Central memory CD8-positive, alpha-beta T cell (primary cell): ENCODE measurements at places on chromosomes 12 and 14.

DNA sequence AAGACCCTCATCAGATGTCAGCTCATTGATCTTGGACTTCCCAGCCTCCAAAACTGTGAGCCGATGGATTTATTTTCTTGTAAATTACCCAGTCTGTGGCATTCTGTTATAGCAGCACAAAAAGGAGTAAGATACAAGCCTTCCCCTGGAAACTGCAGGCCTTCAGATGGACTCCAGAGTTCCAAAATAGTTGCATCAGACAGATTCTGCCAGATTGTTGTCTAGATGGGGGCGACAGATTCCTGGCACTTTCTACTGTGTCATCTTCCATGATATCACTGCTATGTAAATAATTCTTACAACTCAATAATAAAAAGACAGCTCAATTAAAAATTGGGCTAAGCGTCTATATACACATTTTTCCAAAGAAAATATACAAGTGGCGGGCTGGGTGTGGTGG, 17.2 kb upstream of the MARK3 start:
- DNase-seq: no peak

DNA sequence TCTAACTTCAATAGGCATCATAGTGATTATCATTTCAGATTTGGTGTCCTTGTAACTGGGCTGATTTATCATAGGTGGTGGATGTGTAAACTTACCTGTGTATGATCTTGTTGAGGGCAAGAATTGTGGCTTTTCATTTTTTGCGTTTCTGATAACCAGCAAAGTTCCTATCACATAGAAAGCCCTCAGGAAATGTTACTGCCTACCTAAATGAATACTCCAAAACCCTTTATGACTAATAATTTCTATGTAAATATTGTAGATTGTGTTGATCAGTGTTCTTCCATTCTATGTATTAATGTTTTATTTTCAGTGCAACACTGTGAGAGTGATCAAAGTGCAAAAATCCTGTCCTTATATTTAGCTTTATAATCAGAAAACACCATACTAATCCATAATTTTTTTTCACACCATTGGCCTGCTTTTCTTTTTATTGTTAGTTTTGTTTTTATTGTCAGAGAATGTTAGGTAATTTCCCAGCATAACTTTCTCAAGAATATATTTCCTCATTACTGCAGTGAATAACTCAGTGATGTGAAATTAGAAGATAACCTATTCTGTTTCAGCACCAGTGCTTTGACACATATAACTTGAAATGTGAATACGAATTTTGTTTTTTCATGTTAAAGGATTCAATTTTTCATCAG, 94.1 kb downstream of the GPHN start:
- DNase-seq: no peak

GRCh38 chr12:45966486-45966885, 23.9 kb downstream of the SCAF11 start:
- DNase-seq: no peak

GRCh38 chr12:47828008-47828975, 8.6 kb upstream of the HDAC7 start:
- no peak for DNase-seq

- no peak for DNase-seq
These were observed 1.7 kb downstream of the EVL start for GRCh38 chr14:100066962-100067361.

GRCh38 chr14:93946541-93947090, 19.5 kb downstream of the FAM181A start:
- no peak for DNase-seq

DNA sequence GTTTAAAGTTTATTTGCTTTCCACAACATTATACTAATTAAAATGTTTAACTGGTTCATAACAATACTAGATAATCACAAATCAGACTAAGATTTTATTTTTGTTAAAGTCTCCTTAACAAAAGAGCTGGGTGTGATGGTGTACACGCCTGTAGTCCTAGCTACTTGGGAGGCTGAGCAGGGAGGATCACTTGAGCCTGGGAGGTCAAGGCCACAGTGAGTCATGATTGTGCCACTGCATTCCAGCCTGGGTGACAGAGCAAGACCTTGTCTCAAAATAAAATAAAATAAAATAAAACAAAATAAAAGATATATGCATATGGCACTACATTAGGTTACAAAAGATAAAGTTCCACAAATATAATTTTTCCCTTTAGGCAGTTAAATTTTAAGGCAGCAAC, 5.6 kb downstream of the MIS18BP1 start:
- no peak for DNase-seq

GRCh38 chr14:100375266-100375962, 52.3 kb downstream of the SLC25A47 start:
- DNase-seq: no peak

- no peak for DNase-seq
These were observed 12.5 kb upstream of the TMEM119 start for GRCh38 chr12:108610336-108610815.

DNA sequence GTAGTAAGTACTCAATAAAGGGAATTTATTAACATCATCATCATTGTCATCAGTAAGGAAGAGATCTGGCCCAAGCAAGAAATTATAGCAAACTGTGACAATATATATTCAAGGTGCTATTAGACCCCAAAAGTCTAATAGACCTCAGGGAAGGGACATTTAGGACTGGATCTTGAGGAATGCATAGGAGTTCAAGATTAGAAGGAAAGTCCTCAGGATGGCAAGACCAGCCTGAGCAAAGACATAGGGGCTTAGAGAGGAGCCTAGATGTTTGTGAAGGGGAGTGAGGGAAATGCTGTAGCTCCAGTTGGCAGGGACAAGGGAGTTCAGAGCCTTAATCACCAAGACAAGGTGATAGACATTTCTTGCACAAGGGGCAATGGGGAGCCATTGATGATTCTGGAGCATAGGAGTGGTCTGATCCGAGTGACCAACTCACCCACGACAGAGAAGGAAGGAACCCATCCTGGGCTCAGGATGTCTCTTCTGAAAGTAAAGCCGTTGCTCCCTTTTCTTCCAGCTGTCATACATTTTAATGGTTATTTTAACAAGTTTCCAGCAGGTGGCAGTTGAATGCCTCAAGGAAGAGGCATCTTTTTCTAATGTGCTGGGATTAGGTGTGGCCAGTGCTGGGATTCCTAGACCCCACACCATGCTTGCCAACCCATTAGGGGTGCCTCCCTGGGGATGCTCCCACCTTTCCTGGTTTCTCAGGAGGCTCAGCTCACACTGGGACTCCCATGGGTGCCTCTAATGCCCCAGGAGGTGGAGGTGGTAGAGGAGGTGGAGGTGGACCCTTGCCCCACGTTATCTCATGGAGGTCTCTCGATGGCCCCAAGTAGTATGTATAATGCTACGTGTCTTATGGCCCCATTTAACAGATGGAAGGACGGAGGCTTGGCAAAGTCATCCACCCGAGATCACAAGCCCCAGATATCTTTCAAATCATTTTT, 37.8 kb downstream of the PHETA1 start:
- DNase-seq: no peak

GRCh38 chr12:131845121-131845520, 16.9 kb downstream of the MMP17 start:
- DNase-seq: no peak

GRCh38 chr12:96073346-96074330, 38.3 kb upstream of the LTA4H start:
- DNase-seq: no peak

DNA sequence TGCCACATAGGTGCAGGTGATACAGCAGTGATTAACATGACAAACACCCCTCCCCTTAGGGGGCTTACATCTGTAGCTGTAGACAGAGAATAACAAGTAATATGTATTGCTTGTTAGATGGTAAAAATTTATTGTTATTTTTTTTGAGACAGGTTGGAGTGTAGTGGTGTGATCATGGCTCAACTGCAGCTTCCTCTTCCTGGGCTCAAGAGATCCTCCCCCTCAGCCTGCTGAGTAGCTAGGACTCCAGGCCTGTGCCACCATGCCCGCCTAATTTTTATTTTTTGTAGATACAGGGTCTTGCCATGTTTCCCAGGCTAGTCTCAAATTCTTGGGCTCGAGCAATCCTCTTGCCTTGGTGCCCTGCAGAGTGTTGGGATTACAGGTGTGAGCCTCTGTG, 19.8 kb downstream of the DIP2B start:
- no peak for DNase-seq

DNA sequence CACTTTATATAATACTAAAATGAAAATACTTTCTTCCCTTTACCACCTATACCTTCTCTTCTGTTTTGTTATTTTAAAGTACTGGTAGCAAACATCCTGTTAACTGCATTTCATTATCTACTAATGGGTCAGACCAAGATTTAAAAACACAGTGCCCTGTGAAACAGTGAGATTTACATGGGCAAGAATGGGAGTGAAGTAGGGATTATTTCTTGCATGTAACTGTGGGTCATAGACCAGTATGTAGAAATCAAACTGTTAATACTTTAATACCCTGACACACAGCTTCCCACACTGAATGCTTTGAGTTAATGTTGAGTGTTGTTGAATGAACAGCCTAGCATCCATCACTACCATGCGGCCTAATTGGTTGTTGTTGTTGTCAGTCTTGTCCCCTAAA, 61.6 kb downstream of the PLEKHA5 start:
- DNase-seq: no peak

- DNase-seq: no peak
These were observed 5.1 kb upstream of the NUMB start for GRCh38 chr14:73463411-73463810.

DNA sequence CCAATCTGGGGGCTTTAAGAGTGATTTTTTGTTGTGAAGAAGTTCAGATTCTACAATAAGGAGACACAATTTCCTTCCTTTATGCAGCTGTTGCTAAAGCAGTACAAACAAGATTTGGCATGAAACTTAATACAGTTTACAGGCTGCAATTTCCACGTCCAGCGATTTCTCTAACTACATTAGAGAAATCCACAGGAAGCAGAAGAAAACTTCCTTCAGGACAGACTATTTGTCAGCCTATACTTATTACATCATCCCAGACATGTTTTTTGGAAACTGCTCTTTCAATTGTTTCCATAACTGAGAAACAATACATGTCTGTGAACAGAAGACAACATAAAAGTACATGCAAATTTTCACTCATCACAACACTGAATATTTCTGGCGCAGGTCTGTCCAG, 204.3 kb downstream of the TTC7B start:
- no peak for DNase-seq

DNA sequence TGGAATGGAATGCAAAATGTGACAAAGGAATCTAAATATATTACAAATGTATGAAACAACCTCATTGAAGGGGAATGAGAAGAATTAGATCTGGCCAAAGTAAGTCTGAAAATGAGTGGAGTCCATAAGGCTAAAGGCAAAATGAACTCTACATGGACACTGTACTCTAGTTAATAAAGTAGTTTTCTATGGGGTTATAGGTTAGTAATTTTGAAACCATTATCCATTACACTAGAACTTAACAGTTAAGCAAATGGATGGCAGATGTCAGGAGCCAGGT, 222.1 kb downstream of the NUAK1 start:
- DNase-seq: no peak

GRCh38 chr14:105107781-105108515, 42.7 kb upstream of the GPR132 start:
- DNase-seq: no peak

- DNase-seq: no peak
These were observed 12.4 kb downstream of the HDAC7 start for GRCh38 chr12:47807338-47807737.

GRCh38 chr12:72281126-72281525, 9.0 kb downstream of the TRHDE start:
- DNase-seq: no peak

DNA sequence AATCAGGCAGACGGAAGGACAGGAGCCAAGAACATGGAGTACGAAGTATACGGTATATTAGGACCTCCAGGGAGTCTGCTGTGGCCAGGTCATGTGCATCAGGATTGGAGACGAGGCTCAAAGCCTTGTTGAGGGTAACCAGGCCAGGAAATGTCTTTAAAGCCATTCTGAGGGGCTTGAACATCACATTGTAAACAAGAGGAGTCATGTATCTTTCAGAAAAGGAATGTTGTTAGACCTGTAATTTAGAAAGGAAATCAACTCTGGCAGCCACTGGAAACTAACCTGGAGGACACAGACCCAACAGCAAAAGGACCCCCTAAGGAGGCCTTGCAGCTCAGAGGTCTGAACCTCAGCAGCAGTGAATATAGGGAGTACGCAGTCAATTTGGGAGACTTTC, 7.5 kb downstream of the MAP3K9 start:
- no peak for DNase-seq

DNA sequence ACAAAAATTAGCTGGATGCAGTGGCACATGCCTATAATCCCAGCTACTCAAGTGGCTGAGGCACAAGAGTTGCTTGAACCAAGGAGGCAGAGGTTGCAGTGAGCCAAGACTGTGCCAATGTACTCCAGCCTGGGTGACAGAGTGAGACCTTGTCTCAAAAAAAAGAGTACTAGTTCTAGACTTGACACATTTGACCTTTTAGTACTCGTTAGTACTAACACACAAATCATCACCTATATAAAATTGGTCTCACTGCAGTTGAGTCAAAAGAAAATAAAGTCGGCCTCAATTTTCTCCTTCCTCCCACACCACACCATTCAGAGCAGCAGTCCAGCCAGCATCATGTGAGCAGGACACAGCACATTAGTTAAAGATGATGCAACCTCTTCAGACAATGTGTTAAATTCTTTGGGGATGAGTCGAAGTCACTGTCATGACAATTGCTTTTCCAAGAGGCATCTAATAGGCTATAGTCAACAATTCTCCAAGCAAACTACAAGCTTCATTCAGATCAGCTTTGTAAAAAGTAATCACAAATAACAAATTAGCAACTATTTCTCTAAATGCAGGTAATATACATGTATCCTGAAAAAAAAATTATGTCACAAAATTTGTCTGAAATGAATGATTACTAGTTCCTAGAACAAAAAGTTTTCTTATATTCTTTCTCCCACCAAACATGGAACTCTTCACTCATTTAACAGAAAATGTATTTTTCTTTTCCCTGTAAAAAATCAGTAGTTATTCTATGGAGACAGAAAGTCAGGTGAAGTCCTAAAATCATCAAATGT, 55.6 kb downstream of the CLIP1 start:
- DNase-seq: no peak

GRCh38 chr12:109822951-109823411, 10.2 kb downstream of the TRPV4 start:
- DNase-seq: no peak

- DNase-seq: no peak
These were observed 185.1 kb upstream of the C14orf180 start for GRCh38 chr14:104394409-104394851.

DNA sequence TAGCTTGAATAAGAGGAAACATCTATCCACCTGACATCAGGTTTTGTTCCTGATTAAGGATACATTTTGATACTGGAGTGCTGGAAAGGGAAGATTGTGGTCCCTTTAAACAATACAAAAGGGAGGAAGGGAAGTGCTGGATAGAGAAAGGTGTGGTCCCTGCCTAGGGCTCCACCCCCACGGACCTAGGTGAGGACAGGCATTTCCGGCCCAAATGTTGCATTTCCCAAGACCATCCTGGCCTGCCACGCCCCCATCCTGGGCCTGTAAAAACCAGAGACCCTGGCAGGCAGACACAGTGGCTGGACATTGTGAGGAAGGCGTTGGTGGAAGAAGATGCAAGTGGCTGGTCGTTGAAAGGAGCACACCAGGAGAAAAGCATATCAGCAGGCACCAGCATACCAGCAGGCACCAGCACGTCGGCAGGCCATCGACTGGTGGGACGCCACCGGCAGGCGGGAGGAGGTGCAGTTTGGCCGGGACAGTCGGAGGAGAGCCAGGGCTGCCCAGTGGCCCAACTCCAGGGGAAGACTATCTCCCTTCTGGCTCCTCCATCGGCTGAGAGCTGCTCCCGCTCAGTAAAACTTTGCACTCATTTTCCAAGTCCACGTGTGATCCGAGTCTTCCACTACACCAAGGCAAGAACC, 53.2 kb upstream of the AMN1 start:
- DNase-seq: no peak
